ENCODE measurements at places on chromosomes 1 and 21. TPM values are rescaled to one million over a fixed set of nuclear protein-coding genes. Genes with fewer than 3 reads are reported as not detected.

Gene SYTL1
- 77.7 TPM for total RNA-seq

Gene KCNN3
- 0.11 TPM for total RNA-seq

Gene OR2L13
- total RNA-seq = not detected

Gene C1orf52
- 35.7 TPM for total RNA-seq

Gene WLS
- not detected for total RNA-seq

Gene NCMAP
- 0.20 TPM for total RNA-seq

Gene OR2L8
- total RNA-seq = 0.34 TPM

Gene CNR2
- total RNA-seq = 0.25 TPM

Gene KIF1B
- 8.9 TPM for total RNA-seq

Gene SYCP1
- not detected for total RNA-seq

Gene GLUL
- 50.6 TPM for total RNA-seq

Gene CC2D1B
- total RNA-seq = 17.1 TPM

Gene INKA2
- 1.7 TPM for total RNA-seq

Gene SERINC2
- total RNA-seq = not detected

Gene KRTAP19-1
- not detected for total RNA-seq

Gene IL22RA1
- not detected for total RNA-seq

Gene S100PBP
- 25.7 TPM for total RNA-seq

Gene FAM72A
- 31.9 TPM for total RNA-seq

Gene CITED4
- total RNA-seq = 6.7 TPM

Gene LINGO4
- not detected for total RNA-seq

Gene ERVH48-1
- 0.29 TPM for total RNA-seq

Gene OLFML2B
- not detected for total RNA-seq

Gene LCE1D
- not detected for total RNA-seq

Gene NPHS2
- total RNA-seq = not detected

Gene EXTL1
- not detected for total RNA-seq

Gene LEPR
- 3.0 TPM for total RNA-seq

Gene MANEAL
- 1.4 TPM for total RNA-seq

Gene PLA2G2C
- 0.59 TPM for total RNA-seq

Gene ERICH3
- not detected for total RNA-seq

Measured in activated CD8-positive, alpha-beta T cell treated with anti-CD3 and anti-CD28 coated beads for 36 hours (primary cell).